ENCODE measurements at places on chromosomes 16 and 17.
A peak's percentile ranks its signal among the peaks of the same experiment; 100 is the strongest.

DNA sequence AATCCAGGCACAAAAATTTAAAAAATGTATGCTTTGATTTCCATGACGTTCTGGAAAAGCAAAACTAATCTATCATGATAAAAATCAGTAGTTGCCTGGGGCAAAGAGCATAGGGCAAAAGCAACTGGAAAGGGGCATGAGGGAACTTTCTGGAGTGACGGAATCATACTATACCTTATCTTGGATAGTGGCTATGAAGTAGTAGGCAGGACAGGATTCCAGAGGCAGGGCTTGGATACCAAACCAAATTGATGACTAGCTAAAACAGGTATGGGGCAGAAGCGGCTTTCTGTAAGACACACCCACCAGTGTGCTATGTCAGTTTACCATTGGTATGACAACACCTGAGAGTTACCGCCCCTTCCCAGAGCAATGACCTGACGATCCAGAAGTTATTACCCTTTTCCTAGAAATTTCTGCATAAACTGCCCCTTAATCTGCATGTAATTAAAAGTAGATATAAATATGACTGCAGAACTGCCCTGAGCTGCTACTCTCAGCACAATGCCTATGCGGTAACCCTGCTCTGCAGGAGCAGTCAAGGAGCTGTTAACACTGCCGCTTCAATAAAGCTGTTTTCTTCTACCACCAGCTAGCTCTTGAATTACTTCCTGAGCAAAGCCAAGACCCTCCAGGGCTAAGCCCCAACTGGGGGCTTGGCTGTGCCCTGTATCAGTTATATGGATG is 56.7 kb downstream of the CFDP1 start:
- no peak for DNase-seq

- DNase-seq: peak; percentile 60
These were observed 32.1 kb upstream of the PRKCB start for GRCh38 chr16:23803591-23804123.

GRCh38 chr17:69503711-69504110 is 89.2 kb downstream of the MAP2K6 start:
- DNase-seq: no peak

- DNase-seq: no peak
These were observed 35.9 kb downstream of the CMTM4 start for GRCh38 chr16:66660422-66661209.

DNA sequence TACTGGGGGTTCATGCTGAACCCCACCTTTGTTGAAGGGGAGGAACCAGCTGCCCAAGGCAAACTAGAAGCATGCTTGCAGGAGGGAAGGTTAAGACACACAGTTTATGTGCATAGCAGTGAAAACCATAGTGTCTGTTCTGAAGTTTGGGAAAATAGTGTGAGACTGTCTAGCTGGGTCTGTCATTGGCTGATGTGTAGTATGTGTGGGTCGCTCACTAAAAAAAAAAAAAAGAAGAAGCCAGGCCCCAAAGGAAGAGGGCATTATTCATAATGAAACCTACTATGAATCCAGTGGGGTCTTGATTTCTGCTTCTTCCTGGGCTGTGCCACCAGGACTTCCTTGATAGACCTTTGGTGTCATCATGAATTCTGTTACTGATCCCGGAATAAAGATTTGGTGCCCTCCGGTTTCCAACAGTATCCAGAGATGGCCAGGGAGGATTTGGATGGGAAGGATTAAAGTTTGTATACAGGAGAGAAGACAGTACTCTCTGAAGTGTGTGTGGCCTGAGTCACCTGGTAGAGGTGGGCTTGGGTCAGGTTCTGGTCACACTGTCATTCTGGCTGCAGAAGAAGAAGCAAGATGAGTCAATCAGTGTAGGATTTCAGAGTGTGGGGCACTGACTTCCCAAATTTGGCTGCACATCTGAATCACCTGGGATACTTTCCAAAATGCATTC is 220.3 kb downstream of the PRKCA start:
- no peak for DNase-seq

- DNase-seq: peak; percentile 89
These were observed 14.4 kb downstream of the HID1 start for GRCh38 chr17:74957935-74958740.

DNA sequence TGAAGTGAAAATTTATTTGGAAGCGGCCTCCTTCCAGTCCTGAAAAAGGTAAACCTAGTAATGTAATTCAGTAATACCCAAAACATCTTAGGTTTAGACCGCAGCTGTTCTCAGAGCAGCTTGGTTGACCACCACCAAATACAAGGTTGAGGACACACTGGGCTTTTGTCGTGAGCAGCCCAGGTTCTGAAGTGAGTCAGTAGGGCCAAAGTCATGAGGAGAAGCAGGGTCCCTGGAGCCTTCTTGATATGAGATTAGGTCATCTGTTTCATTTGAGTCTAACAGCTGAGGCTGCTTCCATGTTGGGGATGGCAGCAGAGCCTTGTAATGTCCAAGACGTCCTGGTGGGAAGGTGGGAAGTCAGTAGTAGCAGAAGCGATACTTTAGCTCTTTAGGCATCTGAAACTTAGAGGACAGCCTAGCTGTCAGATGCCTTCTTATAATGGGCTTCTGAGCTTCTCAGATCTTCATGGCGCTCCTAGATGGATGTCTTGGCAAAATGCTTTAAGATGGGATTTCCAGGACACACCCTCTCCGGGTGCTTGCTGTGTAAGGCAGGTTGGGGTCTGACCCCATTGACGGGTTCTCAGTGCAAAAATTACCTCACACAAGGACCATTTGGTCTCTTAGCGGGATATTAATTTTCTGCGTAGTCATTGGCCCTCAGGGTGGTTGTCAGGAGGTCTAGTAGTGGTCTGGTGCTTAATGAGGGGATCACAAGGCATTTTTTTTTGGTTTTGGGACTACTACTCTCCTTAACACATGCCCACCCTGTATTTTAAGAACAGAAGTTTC is 2.4 kb downstream of the ALKBH5 start:
- no peak for DNase-seq

- DNase-seq: peak; percentile 20
These were observed 6.5 kb upstream of the COL1A1 start for GRCh38 chr17:50207792-50208567.

GRCh38 chr17:35218915-35219314 is 24.0 kb upstream of the SLFN5 start:
- no peak for DNase-seq

DNA sequence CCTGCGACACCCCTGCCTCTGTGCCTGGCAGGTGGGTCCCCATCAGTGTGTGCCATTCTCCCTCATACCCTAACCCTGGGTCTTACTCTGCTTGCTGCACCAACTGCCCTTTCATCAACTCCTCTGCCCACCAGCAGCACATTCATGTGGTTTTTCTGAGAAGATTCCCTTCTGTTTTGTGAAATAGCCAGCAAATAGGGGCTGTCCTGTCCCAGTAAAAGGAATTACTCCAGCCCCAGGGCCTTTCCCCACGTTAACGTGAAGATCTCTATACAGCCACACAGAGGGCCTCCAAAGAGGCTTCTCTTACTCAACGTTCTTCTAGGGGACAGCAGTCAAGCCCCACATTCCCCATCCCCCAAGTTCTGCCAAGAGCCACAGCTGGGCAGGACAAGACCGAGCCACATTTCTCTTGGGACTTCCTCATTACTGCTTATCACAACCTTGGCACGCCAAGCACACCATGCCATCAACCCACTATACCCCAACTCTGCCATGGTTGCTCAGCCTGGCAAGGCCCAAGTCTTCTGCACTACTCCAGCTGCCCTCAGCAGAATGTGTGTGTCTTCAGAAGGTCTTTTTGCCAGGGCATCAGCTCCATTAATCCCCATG is 18.7 kb upstream of the CCL2 start:
- no peak for DNase-seq

GRCh38 chr17:13750816-13751793 is 149.4 kb upstream of the HS3ST3A1 start:
- no peak for DNase-seq

DNA sequence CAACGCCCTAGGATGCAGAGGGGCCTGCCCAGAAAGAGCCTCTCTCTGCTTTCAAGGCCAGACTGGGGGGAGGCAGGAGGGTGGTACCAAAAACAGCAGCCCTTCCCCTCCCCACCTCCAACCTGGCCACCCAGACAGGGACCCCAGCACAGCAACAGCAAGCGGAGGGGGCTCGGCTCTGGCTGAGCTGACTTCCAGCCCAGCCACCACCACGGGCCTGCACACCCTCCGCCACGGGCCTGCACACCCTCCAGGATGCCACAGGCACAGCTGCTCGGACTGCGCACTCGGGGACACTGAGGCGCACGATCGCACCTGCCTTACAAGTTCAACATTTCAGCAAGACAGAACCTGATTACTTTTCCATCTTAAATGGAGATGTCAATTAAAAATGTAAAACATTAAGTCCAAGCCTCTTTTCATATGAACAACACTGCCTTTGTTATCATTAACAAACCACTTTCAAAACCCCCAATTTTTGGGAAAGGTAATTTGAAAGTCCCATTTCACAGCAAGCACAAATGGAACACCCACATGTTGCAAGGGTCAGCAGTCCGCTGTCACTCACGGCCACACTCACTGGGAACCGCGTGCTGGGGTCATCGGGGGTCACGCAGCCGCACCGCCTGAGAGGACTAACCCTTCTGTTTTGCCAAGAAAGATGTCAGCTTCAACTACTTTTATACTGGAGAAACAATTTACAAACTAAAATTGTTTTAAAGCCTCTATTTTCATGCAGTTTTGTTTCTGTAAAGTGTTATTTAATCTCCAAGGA is 76.4 kb downstream of the ANKRD11 start:
- DNase-seq: no peak

DNA sequence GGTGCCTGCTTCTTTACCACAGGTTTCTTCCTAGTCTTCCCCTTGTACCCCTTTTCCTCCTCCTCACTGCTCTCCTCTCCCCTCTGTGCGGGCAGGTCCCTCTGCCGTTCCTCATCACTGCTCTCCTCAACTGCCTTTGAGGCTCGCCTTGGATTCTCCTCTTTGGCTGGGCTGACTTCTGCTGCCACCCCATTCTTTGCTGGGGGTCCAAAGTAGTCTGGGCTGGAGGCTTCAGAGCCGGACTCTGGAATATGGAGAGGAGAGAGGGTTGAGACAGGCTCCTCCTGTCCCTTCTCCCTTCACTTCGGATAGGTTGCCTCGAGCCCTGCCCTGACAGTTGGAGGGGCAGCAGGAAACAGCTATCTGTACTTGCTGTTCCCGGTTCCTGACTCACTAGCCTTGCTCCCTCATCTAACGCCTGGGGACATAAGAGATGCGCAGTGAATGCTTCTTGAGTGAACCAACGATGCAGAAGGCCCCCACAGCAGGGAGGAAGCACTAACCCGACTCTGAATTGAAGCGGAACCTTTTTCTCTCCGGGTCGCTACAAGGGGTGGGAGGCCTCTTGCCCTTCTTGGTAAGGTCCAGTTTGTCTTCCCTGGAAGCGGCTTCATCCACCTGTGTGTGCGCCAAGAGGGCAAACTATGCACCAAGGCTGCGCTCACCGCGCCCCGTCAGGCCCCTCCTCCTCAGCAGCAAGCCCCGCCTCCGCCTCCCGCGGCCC is 655 bp downstream of the HIRIP3 start:
- peak; percentile 79 for DNase-seq

DNA sequence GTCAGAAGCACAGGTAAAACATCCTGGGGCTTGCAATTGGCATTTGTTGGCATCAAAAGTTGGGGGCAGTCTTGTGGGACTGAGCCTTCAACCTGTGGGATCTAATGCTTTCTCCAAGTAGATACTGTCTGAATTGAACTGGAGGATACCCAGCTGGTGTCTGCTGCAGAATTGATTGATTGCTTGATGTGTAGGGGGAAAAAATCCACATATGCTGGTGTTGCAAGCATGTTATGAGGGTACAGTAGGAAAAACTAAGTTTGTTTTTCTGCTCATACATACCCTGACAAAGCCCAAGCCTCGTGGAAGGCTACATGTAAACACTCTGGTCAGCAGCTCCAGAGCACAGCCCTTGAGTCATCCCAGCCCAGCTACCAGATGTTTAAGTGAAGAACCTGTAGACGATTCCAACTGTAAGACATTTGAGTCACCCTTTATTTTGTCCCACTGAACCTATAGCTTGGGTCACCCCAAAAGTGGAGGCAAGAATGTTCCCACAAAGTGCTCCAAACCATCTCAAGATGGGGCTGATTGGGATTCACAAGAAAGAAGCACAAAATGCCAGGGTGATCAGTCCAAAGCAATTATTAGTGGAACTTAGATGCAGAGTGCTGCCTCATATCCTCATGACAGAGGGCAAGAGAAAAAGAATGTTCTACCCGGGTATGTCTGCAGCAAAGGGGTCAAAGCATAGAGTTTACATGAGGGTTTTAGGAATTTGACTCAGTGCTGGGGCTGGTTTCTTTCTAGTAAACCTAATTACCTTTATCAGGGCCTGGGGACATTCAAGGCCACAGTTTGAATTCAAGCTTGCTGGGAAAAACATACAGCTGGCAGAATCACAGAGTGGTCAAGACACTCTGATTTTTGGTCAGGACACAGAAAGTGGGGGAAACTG is 9.6 kb upstream of the APPBP2 start:
- no peak for DNase-seq

- DNase-seq: no peak
These were observed 1032.2 kb downstream of the CDH11 start for GRCh38 chr16:64089697-64090096.

DNA sequence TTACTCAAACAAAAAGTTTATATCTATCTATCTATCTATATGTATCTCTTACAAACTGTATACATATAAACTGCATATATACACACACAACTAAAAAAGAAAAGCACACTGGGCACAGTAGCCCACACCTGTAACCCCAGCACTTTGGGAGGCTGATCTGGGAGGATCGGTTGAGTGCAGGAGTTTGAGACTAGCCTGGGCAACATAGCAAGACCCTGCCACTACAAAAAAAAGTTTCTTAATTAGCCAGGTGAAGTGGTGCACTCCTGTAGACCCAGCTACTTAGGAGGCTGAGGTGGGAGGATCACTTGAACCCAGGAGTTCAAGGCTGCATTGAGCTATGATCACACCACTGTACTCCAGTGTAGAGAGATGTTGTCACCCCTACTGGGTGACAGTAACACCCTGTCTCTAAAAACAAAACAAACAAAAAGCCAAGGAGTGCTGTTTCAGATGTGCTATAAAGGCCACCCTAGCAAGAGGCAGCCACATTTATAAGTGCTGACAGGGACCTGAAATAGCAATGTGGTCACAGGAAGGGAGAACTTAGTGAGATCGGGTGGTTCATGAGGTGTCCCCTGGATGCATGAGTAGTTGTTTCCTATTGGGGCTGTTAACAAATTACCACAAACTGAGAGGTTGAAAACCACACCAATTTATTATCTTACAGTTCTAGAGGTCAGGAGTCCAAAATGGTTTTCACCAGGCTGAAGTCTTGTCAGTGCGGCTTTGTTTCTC is 4.8 kb downstream of the CD2BP2 start:
- DNase-seq: no peak

GRCh38 chr16:14490235-14490634 is 139.8 kb downstream of the PARN start:
- no peak for DNase-seq

GRCh38 chr17:78642707-78643106 is 65.5 kb upstream of the DNAH17 start:
- DNase-seq: no peak

DNA sequence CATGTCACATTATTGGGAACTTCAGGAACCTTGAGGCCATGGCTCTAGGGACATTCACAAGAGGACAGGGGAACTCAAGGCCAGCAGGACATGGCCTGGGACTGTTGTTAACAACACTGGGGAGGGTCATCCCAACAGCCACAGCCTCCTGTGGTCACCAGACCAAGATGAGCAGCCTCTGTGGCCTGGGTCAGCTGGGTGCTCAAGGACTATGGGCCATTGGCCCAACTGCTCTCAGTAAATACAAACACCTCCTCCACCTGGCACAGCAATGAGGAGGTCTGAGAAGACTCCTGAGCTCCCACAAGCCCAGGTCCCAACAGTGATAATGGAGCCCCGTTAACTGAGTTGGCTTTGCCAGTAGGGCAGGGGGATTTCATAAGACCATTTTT is 20.9 kb downstream of the KIFC3 start:
- no peak for DNase-seq
